ENCODE measurements at places on chromosomes 5 and 9.

- DNase-seq = peak; percentile 46
These were observed 2.2 kb downstream of the BARX1 start for GRCh38 chr9:93952784-93953495.

DNA sequence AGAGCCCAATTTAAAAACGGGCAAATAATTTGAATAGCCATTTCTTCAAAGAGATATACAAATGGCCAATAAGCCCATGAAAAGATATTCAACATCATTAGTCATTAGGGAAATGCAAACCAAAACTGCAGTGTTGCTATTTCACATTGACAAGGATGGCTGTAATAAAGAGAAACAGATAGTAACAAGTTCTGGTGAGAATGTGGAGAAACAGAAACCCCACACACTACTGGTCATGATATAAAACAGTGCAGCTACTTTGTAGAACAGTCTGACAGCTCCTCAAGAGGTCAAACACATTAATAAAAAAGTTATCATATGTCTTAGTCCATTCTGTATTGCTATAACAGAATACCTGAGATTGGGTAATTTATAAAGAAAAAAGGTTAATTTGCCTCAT lies 237.0 kb upstream of the GRAMD2B start:
- DNase-seq = no peak

- no peak for DNase-seq
These were observed 182.7 kb downstream of the PAPPA start for GRCh38 chr9:116336133-116336862.

DNA sequence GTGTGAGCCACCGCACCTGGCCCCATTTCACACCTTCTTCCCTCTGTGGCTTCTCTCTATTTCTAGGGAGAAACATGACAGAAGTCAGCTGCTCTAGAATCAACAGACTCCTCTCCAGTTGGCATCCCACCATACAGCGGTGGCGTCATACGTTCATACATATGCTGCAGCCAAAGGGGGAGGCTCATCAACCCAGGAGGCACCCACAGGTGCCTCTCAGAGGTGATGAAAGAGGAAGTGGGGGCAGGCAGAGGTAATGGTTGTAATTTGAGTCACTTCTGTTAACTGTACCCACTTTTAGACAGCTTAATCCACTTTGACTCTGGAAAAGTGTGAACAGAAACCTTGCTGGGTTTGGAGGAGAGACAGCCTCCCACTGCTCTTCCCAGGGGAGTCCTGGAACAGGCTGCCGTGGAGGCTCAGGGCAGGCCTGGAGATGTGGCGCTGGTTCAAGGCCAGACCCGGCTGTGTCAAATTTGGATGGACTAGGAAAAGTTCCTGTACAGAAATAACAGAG lies 47.3 kb upstream of the SUB1 start:
- peak; percentile 61 for DNase-seq

DNA sequence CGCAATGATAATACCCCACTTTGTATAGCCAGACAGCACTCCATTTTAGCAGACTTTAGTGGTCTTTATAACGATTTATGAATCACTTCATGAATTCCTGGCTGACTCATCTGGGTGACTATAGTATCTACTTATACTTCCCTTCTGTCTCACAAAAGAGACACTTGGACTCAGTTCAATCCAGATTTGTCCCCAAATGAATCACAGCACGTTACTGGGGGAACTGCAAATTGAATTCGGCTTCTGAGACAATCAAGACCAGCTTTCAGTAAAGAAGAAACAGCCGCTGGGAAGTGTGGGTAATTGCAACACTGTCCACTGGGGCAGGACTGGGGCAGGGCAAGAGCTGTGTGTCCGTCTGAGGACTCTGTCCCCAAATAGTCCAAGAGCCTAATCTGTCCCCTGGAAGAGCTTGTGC lies 337.3 kb upstream of the RFX3 start:
- no peak for DNase-seq

DNA sequence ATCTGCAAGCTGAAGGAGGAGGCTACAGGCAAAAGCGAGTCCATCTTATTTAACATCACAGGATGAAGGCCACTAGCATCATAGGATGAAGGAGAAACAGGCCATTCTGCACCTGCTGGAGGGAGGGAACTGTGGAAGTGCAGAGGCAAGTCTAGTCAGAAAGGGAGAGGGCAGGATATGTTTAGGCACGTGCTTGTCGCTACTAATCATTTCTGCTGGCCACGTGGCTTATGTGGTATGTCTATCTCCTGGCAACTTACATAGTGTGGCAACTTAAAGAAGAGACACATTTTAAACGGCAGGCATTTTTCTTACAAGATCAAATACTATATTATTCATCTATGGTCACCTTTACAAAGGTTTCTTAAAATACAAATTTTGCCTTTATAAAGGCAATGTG lies 74.0 kb downstream of the GNAQ start:
- no peak for DNase-seq

DNA sequence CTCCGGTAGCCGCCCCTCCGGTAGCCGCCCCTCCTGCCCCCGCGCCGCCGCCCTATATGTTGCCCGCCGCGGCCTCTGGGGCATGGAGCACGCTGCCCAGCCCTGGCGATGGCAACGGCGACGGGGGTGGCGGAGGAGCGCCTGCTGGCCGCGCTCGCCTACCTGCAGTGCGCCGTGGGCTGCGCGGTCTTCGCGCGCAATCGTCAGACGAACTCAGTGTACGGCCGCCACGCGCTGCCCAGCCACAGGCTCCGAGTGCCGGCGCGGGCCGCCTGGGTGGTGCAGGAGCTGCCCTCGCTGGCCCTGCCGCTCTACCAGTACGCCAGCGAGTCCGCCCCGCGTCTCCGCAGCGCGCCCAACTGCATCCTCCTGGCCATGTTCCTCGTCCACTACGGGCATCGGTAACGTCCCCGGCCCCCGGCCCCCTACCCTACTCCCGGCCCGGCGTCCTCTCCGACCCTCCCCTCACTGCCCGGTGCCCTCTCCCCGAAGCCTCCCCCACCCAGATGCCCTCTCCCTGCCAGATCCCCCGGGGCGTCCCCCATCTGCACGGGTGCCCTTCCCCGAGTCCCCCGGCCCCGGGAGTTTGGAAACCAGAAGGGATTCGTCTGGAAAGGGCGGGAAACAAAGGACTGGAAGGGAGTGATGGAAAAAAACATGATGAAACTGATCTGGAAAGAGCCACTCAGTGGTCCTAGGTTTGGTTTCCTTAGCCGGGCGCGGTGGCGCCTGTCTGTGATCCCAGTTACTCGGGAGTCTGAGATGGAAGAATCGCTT lies 417 bp downstream of the SRD5A1 start:
- DNase-seq = no peak

DNA sequence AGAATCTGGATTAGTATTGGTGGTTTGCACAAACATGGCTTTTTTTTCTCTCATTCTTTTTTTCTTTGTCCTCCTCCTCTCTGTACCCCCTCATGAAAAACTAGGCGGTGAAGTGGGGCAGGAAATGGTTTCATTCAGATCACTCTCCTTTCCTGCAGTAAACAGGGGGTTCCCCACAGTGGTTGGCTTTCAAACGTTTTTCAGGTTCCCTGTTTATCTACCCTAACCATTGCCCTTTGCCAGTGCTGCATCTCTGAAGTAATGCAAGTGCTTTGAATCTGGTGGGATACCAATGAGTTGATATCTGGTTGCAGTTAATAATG lies 29.8 kb downstream of the NR4A3 start:
- DNase-seq = peak; percentile 28

DNA sequence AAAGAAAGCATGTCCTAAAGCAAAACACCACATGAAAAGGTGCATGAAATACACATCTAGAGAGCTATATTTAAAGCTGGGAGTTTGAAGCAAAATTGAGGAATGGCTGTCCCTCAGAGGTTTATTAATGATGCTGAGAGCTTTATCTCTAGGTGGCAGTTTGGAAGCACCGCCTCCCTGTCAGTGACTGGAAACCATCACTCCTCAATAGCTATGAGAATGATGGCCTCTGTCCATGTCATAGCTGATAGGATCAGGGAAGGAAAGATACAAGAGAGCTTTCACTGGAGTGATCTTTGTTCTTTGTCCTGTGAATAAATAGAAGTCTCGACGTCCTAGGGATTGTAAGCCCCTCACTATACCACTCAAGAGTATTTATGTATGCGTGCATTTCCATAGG lies 110.5 kb downstream of the NUDT12 start:
- DNase-seq = no peak

DNA sequence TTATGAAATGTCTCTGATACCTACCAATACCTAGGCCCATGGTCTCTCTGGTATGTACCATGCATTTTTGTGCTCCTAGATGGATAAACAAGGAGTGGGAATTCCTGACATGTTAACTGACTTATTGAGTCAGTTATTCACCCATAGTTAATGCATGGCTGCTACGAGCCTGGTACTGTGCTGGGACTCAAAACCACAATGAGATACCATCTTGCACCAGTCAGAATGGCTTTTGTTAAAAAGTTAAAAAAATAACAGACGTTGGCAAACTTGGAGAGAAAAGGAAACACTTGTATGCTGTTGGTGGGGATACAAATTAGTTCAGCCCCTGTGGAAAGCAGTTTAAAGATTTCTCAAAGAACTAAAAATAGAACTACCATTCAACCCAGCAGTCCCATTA lies 293.8 kb downstream of the OSTF1 start:
- no peak for DNase-seq

GRCh38 chr5:116520771-116521170 lies 53.9 kb downstream of the SEMA6A start:
- DNase-seq = no peak

GRCh38 chr5:11863911-11864310 lies 40.3 kb downstream of the CTNND2 start:
- no peak for DNase-seq

DNA sequence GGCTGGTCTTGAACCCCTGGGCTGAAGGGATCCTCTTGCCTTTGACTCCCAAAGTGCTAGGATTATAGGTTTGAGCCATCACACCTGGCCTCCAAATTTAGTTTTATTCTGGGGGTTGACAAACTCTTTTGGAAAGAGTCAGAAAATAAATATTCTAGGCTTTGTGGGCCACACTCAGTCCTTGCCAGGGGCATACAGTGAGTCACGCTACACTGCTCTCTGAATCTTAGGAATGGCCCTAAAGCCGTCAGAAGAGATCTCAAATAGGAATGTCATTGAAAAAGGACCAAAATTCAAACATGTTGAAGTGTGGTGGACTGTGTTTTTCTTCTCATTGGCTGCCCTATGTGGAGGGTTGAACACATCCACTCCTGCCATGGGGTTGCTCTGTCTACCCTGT lies 127.7 kb upstream of the BASP1 start:
- DNase-seq = no peak

DNA sequence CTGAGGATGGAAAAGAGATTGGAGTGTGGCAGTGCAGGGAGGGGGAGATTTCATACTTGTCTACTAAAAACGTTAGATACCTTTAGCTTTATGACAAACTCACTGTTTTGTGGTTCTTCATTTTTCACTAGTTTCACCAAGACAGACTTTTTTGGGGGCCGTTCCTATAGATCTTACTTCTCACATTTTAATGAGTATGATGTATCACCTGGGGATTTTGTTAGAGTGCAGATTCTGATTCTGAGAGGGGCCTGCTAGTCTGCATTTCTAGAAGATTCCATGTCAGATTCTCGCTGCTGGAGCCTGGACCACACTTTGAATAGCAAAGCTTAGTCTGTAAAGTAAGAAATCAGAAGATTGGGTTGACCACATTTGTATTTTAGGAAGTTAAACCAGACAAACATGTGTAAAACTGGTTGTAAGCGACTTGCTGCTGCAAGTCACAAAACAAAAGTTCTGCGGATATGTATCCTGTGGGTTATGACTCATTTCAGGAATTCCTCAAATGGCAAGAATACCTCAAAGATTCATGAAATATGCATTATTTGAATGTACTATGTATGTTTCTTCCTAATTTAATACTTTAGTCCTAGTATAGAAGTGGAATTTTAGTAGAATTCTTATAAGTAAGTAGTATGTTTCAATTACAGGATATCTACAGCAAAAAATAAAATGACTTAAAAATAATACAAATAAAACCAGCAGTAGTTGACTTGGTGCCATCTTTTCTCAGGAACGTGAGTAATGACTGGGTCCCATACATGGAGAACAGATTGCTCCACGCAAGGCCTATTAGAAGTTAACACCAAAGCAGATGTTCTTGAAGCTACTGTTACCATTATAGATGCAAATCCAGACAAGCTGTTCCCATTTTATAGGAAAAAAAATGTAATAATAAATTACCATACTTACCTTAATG lies 27.8 kb downstream of the NFIL3 start:
- DNase-seq = peak; percentile 55

DNA sequence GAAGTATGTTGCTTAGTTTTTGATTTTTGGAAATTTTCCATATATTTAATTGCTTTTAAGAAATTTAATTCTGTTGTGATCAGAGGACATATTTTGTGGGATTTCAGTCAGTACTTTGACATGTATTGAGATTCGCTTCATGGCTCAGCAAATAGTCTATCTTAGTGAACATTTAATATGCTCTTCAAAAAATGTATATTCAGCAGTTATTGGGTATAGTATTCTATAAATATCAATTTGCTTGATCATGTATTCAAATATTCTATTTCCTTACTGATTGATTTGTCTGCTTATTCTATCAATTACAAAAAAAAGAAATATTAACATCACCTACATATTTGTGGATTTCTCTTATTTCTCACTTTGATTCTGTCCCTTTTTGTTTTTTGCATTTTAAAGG lies 79.5 kb upstream of the HAND1 start:
- no peak for DNase-seq

GRCh38 chr5:102959055-102959454 lies 160.9 kb downstream of the GIN1 start:
- no peak for DNase-seq

DNA sequence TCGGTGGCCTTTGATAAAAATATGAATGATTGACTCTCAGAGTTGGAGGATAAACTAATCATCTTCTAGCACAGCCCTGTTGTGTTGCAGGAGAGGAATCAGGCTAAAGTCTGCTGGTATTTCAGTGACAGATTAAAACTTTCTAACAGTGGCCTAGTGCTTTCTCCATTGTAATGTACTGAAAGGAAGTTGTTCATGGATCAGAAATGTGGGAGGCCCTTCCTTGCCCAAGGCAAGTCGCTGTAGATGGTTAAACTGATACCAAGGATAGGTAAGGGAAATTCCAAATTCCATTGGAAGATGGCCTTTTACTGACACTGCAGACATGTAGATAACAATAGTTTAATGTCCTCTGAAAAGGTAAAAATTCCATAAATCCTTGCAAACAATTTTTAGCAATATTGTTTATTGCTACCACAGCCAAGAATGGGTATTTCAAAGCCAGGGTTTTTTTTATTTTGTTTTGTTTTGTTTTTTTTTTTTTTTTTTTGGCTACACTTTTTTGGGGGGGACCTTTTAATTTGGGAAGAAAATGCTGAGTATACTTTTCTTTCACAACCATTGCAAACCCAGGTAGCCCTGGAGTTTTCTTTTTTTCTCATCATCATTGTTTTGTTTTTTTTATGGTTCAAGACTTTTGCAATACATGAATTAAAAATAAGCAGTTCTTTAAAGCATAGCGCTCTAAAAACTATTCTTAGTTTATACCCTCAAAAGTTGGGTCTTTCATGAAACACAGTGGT lies 35.5 kb downstream of the WDR36 start:
- DNase-seq = no peak

- DNase-seq = no peak
These were observed 57.3 kb downstream of the ARSB start for GRCh38 chr5:78927657-78928282.
